ENCODE measurements at places on chromosomes 1 and 21. TPM values are rescaled to one million over a fixed set of nuclear protein-coding genes. Genes with fewer than 3 reads are reported as not detected.

- DNase-seq = no peak
Observed at GRCh38 chr1:205879974-205880373, 30.0 kb upstream of the PM20D1 start.

- DNase-seq = no peak
Observed at GRCh38 chr1:235329139-235329902, 951 bp downstream of the GGPS1 start.

Gene IL20
- not detected for total RNA-seq

Gene ABL2
- total RNA-seq = 63.2 TPM
